HT1080 (cell line): ENCODE measurements at places on chromosomes 11 and 22. TPM values are rescaled to one million over a fixed set of nuclear protein-coding genes. Genes with fewer than 3 reads are reported as not detected.

GRCh38 chr22:25403284-25403810 is 161.1 kb upstream of the GRK3 start:
- DNase-seq, result no peak

DNA sequence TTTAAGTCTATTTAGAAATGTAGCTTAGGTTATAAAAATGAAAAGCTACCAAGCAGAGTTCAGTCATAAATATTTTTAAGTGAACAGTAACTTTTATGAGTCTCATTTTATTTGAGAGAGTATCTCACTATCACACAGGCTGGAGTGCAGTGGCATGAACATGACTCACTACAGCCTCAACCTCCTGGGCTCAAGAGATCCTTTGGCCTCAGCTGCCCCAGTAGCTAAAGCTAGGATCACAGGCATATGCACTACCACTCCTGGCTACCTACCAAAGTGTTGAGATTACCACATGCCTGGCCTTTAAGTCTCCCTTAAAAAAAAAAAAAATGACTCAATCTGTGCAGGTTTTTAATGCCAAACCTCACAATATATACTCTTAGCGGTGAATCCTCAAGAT is 34.7 kb upstream of the CLNS1A start:
- peak; percentile 71 for DNase-seq

Gene MPPED1
- not detected in 2 replicates for total RNA-seq

DNA sequence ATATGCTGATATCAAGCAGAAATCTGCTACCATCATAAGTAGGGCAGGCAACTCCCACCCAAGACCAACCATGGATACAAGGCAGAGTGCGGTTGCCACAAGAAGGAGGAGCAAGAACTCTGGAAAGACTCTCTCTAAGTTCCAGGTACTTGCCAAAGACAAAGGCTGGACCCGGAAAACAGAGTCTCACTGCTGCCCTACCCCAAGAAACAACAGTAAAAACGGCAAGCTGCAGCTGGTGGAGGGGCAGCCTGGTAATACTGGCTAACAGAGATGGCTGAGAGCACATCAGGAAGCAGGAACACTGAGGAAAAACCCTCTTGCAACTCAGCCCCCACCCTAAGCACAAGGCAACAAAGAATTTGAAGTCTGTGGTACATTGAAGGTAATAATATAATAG is 27.7 kb upstream of the NXPE2 start:
- no peak for DNase-seq

Gene TYR
- not detected in 2 replicates for total RNA-seq

- DNase-seq, result no peak
These were observed 463.3 kb downstream of the BUD13 start for GRCh38 chr11:116309446-116309845.

GRCh38 chr11:128824191-128825049 is 42.7 kb downstream of the KCNJ1 start:
- no peak for DNase-seq

DNA sequence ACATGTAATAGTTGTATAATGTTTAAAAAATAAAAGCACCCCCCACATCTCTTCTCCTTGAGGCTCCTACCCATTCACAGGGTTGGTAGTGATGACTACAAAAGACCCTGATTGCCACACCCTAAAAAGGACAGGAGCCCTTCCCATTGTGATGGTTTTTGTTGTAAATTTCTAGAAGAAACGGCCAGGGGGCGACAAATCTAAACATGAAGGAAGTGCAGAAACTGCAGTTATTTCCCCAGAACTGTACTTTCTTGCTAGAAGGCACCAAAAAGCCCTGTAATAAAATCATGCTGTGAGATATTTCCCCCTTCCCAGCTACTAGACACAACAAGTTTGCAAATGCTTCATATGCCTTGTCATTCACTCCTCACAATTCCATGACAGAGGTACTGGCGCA is 10.8 kb downstream of the PRR5L start:
- DNase-seq, result peak; percentile 47

DNA sequence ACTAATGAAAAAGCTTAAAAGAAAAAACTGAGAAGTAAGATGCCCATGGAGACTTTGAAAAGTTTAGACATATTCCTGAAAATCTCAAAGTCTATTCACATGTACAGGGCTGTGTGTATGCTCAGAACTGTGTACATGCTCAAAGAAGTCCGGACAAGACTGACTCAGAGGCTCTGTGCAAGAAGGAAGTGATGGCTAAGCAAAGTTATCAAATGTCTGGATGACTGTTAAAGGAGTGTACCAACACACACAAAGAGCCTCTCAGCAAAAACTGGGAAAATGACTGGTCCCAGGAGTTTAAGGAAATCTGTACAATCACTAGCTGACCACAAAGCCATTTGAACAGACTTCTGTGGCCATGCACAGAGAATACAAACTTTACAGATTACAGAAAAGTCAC is 33.1 kb upstream of the ARHGAP32 start:
- peak; percentile 91 for DNase-seq

GRCh38 chr11:84788220-84788619 is 838.9 kb downstream of the DLG2 start:
- no peak for DNase-seq

- no peak for DNase-seq
These were observed 19.0 kb upstream of the MPPED2 start for GRCh38 chr11:30605036-30605605.

- no peak for DNase-seq
These were observed 9.1 kb downstream of the ACRV1 start for GRCh38 chr11:125671561-125671960.

DNA sequence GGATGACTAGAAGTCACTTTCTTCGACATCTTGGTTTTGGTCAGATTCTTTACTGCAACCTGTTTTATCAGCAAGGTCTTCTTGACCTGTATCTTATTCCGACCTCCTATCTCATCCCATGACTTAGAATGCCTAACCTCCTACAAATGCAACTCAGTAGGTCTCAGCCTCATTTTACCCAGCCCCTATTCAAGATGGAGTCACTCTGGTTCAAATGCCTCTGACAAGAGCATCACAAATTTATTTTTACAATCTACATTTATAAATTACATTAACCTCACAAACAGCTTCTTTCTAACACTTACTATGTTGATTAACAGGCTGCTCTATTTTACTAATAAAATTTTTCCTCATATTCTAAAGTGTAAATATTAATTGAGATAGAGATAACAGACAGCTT is 867.0 kb upstream of the CNTN5 start:
- no peak for DNase-seq

DNA sequence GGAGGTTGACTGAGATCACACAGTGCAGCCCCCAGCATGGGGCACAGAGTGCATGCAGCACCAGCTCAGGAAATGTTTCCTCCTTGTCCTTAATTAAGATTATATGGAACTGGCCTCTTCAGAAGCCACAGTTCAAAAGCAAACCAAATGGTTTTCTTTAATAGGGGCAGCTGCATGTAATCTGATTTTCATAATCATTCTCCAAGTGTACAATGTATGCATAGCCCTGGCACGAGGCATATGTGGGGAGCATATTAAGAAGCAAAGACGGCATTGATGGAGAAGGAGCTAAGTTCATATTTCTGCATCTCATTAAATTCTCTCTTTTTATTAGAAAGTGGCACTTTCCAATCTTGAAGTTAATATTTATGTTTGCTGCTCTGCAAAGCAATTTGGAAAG is 9.9 kb upstream of the PARVB start:
- no peak for DNase-seq

GRCh38 chr22:46069521-46070214 is 80.7 kb upstream of the PPARA start:
- peak; percentile 96 for DNase-seq

- no peak for DNase-seq
These were observed 2.2 kb upstream of the NEFH start for GRCh38 chr22:29477723-29478318.

DNA sequence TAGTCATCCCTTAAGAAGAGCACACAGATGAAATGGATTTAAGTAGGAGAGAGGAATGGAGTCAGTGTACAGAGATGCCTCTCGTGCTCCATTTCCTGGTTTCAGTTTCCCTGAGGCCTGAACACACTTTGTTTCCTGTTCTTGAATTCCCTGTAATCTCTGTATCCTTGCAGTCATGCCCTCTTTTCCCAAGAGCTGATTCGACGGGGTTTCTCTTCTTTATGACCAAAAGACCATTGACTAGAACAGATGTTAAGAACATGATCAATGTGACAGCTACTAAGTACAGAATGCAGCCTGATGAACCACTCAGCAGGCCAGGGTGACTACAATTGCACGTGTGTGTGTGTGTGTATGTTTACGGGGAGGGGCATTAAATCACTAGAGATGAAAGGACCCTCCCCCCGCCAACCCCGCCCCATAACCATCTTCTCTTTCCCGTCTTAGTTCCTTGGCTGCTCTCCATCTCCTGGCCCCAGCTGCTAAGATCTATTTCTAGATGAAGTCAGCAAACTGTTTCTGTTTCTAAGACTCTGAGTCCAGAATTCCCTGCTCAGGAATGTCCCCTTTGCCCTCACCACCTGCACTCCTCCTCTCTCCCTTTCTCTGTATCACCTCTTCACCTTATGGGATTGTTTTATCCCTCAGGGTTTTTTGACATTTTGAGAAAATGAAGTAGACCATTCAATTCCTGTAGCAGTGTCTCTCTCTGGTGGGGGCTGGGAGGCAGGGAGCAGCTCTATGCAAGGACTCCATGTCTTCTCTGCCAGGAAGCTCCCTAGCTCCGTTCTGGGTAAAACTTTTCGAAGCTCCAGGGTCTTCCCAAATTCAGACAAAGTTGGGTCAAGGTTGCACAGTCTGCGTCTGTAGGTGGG is 26.0 kb downstream of the SLC22A6 start:
- DNase-seq, result peak; percentile 38

- no peak for DNase-seq
These were observed 417.6 kb downstream of the AASDHPPT start for GRCh38 chr11:106495046-106495445.

Gene CSRP3
- total RNA-seq, result not detected in 2 replicates

Gene RIMBP3B
- 0.05 and 0.30 TPM in 2 replicates for total RNA-seq

Gene CARD16
- 3.3 and 4.5 TPM in 2 replicates for total RNA-seq

DNA sequence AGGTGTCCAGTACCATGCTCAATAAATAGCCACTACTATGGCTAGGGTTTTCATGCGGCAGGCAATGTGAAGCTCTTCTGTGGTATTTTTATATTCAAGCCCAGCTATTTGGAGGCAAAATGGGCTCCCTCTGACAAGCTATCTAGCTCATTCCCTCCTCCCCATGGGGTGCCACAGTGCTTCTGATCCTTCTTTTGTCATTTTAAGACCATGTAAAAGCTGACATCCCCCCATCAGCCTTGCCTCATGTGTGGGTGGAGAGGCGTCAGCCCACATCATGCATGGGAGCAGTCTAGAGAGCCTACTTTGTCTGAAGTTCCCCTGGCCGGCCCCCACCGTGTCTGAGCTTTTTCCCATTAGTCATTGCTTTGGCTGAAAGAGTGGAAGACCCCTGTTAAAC is 59.8 kb downstream of the NAV2 start:
- no peak for DNase-seq

Gene NAP1L4
- 113 and 119 TPM in 2 replicates for total RNA-seq

Gene CELSR1
- 14.9 and 17.9 TPM in 2 replicates for total RNA-seq

Gene LSP1
- total RNA-seq, result 1.2 and 1.3 TPM in 2 replicates

DNA sequence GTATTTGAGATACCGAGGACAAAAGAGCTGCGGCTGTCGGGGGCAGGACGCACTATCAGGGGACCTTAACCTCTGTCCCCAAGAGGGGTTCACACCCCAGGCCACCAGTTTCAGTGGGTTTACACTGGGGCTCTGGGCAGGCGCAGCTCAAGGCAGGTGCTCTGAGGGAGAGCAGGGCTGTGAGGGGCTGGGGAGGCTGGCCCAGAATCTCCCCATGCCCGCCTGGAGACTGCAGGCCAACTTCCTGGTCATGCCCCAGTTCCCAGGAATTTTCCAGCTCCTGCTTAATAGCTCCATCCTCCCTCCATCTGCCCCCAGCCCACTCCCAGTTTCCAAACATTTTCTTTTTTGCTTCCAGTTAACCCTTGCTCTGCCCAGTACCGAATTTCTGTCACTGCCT is 7.6 kb upstream of the PGA3 start:
- DNase-seq, result no peak

- DNase-seq, result no peak
These were observed 122.7 kb upstream of the GUCY1A2 start for GRCh38 chr11:107140983-107141382.

- no peak for DNase-seq
These were observed 105.7 kb upstream of the ANO1 start for GRCh38 chr11:69972351-69972802.

Gene CARS1
- total RNA-seq, result 83.1 and 91.5 TPM in 2 replicates

DNA sequence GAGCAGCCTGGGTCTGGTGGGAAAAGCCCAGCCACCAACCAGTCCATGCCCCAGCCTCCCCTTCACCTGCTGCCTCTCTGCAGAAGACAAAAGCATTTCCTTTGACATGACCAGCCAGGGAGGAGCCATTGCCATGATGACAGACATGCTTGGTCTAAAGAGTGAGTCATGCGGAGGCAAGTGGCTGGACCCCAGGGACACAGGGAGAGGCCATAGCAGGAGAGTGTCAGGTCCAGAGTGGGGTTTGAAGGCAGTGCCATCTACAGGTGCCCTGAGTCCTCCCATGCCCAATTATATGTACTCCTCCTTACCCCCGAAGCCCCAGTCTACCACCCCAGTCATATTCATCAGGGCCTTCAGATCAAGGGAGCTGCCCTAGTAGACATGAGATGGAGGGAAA is 67.4 kb downstream of the SCN3B start:
- peak; percentile 48 for DNase-seq
